ENCODE measurements at places on chromosomes 4 and X.

DNA sequence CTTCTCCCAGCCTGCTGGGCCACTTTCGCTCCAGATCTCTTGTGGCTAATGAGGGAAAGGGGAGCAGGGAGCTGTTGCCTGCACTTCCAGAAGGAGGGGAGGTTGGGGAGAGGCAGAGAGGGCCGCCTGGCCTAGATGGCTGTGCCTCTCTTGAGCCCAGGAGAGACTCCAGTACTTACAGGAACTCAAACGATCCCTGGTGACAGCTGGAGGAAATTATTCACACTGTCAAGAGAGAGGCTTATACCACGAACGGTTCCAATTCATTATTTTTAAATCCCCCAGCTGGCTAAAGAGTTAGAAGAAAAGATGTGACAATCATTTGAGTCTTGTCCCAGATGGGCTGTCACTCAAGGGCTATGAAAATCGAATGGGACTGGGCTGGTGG is 96.1 kb downstream of the PHKA2 start:
- DNase-seq: no peak

DNA sequence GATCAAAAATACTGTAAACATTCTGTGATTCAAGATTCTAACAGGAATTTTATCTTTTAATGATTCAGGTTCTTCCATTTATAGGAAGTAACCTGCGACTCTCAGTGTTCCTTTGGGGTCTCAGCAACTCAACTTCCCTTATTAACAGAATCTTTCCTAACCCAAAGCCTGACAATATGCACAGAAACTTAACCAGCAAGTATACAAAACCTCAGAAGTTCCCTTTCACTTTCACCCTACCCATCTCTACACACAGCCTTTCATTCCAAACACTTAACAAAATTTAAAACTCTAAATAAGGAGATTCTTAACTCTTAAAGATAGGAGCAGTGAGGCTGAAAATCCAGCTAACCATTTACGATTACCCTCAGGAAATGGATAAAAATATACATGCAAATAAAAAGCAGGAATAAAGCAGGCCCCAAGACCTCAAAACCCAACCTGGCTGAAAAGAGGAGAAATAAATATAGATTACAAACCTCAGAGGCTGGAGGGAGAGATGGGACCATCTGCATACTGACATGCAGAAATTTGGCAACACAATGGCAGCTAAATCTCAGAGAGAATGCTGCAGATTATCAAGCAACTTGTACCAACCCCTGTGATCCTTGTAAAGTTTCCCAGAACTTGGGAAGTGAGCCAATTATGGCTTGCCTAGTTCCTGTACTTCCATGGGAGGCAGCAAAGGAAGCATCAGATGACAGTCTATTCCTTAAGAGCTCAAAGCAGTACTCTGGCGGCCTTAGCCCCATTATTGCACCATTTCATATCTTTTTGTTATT is 101.0 kb downstream of the ATP11C start:
- DNase-seq: no peak

- no peak for DNase-seq
Measured at GRCh38 chr4:126038502-126039144, 723.9 kb downstream of the FAT4 start.

DNA sequence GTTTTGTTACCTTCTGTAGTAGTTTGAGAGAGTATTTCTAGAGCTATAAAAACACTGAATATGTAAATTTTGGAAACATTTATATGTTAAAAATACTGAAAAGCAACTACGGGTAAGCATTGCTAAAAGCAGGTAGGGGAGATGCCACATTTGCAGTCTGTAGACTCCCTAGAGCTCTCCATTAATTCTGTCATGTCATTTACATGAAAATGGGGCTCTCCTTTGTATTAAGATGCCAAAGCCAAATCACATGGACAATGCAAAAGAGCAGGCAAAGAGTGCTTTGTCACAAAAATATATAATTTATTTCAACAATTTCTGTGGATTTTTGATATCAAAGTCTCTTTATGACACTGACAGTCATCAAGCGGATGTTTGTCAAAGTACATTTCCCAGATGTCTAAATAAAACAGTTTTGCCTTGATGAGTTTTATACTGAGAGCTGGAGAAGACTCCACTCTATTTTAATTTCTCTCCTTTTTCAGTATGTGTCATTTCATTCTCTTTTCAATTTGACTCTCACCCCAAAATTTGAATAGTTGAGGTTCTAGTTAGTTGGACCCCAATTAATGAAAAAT is 51.8 kb downstream of the LDB2 start:
- DNase-seq: no peak

GRCh38 chr4:121306931-121307330 is 73.9 kb downstream of the QRFPR start:
- no peak for DNase-seq
